ENCODE measurements at places on chromosomes 16 and 17.

DNA sequence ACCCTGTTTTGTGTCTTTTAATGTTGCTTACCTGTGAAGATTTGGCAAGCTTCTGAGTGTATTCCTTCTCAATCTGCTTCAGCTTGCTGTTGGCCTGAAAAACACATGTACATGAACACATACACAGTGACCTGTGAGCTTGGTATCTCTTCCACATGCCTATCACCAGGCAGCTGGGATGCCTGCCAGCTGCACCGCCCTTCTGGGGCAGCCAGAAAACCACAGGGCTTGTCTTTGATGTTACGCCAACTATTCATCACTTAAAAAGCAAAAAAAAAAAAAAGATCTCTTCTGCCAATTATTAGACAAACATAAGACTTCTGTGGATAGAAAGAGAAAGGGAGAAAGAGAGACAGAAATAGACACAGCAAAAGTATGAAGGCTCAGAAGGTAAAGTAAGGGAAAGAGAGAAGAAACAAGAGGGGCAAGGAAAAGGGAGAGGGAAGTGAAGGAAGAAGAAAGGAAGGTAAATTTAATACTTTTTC lies 189.2 kb upstream of the AXIN2 start:
- DNase-seq = peak; percentile 95

DNA sequence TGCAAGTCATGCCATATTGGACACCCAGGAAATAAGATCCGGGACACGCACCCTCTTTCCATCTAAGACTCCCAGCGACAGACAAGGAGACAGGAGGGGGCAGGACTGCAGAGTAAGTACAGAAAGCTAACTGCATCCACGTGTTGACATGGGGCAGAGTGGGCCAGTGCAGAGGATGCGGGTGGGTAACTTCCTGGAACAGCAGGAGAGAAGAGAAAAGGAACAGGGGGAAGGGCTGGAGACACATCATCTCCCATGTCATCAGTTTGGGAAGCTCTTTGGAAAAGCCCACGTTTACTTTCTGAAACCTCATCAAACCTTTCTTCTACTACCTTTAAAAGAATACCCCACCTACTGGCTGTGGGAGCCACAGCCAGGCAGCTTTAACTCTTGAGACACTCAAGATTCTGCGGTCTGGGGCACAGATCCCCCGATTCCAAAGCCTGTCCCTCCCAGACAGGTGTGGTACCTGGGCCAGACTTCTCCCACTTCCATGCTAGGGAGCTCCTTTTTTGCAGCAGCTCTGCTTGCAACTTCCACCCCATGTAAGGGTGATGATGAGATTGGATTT lies 273.5 kb upstream of the RPL38 start:
- no peak for DNase-seq

DNA sequence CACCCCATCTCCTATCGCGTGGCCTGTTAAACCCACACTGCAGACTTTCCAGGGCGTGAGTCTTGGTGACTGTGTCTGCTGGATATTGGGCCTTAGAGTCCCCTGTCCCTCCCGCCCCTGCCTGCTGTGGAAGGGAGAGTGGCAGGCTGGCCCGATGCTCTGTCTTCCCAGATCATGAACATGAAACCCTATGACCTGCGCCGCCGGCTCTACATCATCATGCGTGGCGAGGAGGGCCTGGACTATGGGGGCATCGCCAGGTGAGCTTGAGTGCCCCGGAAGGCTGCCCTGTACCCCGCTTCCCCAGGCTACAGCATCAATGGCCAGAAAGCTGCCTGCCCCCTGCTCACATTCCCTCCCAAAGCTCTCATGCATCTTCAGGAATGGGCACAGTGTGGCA lies 19.5 kb upstream of the CLEC18A start:
- DNase-seq = no peak

DNA sequence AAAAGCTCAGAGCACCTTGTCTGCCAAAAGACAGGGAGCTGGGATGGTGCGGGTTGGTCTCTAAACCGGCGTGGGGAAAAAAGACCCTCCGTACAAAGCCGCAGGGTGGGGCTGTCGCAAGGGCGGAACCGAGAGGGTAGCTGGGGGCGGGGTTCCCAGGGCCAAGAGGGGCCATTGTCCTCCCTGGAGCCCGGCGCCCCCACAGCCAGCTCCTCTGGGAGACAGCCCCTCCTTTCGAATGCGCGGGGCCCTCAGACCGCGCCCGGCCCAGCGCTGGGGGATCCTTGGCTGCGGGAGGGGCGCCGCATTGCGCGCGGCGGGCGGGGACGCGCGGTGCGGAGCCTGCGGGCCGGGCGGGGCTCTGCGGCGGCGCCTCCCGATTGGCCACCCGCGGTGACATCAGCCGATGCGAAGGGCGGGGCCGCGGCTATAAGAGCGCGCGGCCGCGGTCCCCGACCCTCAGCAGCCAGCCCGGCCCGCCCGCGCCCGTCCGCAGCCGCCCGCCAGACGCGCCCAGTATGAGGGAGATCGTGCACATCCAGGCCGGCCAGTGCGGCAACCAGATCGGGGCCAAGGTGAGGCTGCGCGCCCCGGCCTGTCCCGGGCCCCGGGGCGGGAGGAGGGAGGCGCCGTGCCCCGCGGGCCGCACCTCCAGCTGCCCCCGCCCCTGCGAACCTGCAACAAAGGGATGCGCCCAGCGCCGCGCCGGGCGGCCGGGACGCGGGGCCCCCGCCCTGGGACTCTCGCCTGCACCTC lies at the start of gene TUBB3:
TUBB3 (plus strand) TSS at position 459 of the 756 bp plus-strand sequence; CDS start at position 519, 60 bp downstream.
- DNase-seq = peak; percentile 84

DNA sequence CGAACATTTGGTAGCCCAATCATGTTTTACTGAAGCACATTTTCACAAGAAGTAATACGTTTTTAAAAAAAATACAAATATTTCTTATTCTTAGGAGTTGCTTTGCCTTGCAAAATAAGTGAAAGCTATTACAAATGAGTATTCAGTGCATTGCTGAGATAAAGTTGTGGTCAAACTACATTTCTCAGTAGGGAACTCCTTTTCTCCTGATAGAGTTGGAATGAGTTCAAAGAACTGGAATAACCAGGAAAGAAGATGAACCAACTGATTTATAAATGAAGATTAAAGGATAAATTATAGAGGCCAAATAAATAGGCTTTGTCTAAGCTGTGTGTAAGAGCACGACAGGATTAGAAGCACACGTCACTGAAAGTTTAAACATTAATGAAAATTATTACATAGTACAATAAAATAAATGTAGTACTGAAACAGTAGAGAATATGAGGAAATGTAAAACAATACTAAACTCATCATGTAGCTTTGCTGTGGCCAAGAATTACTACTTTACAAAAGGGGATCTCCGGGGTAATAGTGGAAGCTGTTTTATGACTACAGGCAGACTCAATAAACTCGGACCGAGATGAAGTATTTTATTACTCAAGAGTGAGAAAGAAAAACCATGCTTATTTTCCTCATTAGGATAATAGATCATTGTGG lies 73.6 kb downstream of the KCNJ2 start:
- DNase-seq = peak; percentile 52

DNA sequence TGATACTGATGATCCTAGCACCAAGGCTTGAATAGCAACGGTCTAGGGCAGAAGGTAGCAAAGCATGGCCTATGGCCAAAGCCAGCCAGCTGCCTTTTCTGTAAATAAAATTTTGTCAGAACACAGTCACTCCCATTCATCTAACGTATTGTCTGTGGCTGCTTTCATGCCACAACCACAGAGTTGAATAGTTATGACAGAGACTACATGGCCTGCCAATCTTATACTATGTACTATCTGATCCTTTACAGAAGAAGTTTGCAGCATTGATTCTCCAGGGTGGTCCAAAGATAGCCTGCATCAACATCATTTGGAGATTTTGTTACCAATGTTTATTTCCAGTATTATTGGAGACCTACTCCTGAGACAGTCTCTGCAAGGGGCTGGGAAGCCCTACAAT lies 19.9 kb upstream of the MMD start:
- no peak for DNase-seq

GRCh38 chr17:41618341-41619035 lies 5.9 kb downstream of the KRT17 start:
- DNase-seq = no peak

- peak; percentile 70 for DNase-seq
These were observed 13.3 kb downstream of the CDH3 start for GRCh38 chr16:68658341-68658973.

DNA sequence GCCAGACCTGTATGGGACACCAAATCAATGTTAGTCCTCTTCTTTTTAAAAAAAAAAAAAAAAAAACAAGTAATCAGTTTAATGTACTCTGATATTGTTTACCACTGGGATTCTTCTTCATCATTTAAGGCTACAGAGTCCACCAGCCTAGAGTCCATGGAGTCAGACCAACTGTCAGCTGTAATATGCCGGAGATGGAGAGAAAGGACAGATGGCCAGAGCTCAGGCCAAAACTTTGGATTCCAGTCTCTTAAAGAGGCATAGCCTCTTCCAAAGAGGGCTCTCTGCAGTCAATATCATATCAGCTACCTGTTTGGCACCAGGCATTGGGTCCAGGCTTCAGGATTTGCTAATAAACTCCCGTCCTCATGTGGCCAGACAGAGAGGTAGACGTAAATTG lies 469.6 kb upstream of the HSBP1 start:
- DNase-seq = no peak

GRCh38 chr17:74968361-74968780 lies 4.2 kb downstream of the HID1 start:
- no peak for DNase-seq

GRCh38 chr16:603933-604332 lies 14.1 kb downstream of the RAB40C start:
- no peak for DNase-seq

- DNase-seq = no peak
These were observed 24.9 kb downstream of the ITGB3 start for GRCh38 chr17:47278561-47278960.

- DNase-seq = no peak
These were observed 49.8 kb downstream of the CREBBP start for GRCh38 chr16:3830625-3831254.

DNA sequence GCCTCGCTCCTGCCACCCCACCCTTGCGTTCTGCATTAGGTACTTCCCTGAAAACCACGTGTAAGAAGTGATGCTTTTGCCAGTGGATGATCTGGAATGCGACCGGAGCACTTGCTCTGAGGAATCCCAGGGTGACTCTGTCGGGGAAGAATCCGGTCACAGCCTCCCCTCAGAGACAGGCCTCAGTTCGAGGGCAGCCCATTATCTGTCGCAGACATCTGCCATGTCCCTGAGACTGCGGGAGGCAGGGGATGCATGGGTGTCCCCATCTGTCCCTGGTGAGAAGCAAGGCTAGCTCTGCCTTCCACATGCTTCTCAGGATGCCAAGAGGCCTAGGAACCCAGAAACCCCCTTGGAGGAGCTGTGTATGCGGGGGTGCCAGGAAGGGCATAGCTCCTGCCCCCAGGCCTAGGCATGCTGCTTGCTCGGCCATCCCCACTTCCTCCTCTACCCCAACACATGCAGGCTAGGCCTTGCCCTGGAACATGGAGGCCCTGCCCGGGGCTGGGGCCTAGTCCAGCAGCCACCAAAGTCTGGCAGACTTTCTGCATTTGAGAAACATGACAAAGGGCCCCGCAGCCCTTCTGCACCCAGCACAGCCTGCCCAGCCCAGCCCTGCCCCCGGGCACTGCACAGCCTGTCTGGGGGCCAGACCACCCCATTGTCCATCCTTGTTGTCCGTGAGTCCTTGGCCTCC lies 20.5 kb downstream of the MNT start:
- no peak for DNase-seq

DNA sequence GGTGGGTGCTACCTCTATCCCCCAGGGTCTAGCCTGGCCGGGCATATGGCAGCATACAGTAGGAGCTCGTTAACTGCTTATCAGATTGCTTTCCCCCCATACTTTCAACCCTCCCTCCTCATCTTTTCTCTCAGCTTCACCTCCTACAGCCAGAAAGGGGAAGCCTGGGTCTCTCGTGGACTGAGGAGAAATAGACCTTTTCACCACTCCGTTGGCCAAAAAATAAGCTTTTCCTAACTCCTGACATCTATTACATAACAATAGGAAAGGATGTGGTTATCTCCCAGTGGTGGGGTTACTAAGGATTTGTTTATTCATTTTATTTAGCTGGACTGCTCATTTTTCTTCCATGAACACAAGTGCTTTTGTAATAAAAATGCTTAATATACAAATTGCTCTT lies 9.0 kb upstream of the CXCL16 start:
- DNase-seq = no peak

DNA sequence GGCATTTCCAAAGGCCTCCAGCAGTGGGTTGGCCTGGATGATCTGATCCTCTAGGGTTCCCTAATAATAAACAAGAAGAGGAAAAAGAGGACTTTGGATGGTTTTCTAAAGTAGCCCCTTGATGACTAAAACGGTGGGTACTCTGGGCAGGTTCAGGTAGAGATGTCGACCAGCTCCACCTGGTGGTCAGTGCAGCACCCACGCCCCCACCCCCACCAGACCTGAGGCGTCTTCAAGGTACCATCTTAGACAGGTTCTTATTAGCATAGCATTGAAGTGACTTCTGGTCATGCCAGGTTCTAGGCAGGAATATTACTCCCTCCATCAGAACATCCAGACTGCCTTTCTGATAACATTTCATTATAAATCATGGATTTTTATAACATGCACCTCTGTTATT lies 15.0 kb downstream of the MYH13 start:
- DNase-seq = no peak

GRCh38 chr17:75396796-75397195 lies 8.7 kb downstream of the GRB2 start:
- DNase-seq = no peak

DNA sequence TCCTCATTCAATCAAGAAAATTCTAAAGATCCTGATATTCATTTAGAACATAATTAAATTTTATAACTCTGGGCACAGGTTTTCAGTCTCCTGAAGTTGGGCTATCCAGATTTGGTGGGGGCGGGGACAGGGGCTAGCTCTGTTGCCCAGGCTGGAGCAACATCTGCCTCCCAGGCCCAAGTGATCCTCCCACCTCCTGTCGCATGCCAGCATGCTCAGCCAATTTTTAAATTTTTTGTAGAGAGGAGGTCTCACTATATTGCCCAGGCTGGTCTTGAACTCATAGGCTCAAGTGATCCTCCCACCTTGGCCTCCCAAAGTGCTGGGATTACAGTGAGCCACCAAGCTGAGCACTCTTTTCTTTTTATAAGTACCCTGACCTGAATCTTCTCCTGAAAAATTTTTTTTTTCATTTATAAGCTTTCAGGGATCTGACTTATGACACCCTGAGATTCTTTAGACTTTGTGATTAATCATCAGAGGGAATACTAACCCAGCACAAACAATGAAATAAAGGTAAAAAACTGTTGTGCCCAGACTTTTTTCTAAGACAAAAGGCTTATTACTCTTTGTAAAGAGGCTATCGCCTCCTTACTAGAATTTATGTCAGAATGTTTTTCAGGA lies 62.6 kb downstream of the TUBD1 start:
- peak; percentile 77 for DNase-seq

DNA sequence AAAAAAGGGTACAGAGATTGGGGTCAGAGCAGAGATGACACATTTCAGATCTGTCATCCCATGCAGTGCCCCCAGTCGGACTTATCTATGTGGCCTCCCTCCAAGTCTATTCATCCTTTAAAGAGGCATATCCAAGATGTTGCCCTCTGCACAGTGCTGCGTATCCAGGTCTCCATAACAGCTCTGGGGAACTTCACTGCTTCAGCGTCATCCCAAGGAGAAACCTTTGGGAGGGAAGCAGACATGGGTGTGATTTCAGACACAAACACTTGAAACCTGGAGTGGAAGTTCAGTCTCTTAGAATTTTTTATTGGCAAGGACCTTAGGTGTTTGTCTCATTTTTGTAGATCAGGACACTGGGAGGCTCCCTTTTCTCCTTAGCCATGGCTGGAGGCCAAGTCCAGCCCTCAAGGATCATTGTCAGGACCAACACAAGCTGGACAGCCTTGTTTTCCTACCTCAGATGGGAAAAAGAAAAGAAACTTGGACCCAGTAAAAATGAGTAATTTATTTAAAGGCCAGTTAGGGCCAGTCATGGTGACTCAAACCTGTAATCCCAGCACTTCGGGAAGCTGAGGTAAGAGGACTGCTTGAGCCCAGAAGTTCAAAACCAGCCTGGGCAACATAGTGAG lies 23.9 kb upstream of the NLK start:
- DNase-seq = peak; percentile 11

Data from iris pigment epithelial cell (primary cell).